ENCODE measurements at places on chromosomes 13 and 19.

DNA sequence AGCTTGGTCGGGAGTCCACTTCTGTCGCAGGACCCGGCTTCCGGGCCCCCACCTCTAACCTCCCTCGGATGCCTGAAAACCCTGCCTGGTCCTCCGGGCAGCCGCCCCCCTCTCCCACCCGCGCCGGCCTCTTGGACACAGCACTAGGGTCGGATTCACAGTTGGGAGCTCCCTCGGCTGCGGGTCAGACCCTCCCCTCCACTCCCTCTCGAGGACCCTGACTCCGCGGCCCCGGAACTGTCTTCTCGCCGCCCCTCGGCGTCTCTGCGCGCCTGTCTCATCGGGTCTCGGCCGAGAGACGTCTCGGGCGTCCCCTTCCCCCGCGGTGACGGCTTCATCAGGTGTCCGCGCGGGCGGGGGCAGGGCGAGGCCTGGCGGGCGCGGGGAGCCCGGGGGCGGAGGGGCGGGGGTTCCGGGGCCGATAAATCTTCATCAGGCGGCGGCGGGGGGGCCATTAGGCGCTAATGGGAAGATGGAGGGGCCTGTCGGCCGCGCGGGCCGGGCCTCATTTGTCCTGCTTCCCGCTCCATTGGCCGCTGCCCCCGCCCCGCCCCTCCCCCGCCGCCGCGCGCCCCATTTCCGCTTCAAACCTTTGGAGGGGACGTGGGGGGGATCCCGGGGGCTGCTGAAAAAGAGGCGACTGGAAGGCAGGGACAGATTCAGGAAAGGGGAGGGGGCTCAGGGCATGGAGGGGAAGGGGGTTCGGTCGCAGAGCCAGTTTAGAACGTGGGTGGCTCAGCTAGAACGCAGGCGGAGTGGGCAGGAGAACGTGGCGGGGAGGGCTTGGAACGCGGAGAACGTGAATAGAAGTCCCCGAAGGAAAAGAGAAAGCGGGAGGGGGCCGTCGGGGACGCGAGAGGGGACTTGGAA, 11.8 kb upstream of the ERFL start:
- DNase-seq: no peak

GRCh38 chr13:108669381-108669780, 40.0 kb downstream of the MYO16 start:
- no peak for DNase-seq

DNA sequence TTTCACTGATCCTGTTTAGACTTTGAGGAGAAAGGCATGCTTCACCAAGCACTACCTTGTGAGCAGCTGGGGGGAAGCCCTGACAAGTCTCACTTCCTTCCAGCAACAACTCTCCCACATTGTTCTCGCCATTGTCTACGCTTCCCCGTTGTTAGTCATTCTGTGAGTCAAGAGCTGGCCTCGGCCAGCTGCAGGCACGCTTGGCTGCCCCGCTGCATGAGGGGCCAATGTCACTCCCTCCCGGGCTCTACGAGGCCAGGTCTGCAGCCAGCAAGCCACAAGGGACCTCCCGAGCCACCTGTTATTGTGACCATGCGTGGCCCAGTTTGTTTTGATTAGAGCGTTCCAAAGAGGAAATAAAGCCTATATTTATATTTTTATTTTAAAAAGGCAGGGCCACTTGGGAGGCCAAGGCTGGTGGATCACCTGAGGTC, 220.9 kb downstream of the FOXO1 start:
- no peak for DNase-seq

GRCh38 chr19:53519446-53519845, 18.5 kb upstream of the ZNF331 start:
- no peak for DNase-seq

- no peak for DNase-seq
These were observed 19.7 kb downstream of the KLHL26 start for GRCh38 chr19:18656337-18657086.

GRCh38 chr13:31686670-31687425, 52.5 kb upstream of the RXFP2 start:
- DNase-seq: no peak

Data from hypothalamus (tissue), 51 donors.